Activated effector memory CD4-positive, alpha-beta T cell treated with Interleukin-2 at 50 U/mL for 16 hours (primary cell): ENCODE measurements at places on chromosomes 11 and 22.

DNA sequence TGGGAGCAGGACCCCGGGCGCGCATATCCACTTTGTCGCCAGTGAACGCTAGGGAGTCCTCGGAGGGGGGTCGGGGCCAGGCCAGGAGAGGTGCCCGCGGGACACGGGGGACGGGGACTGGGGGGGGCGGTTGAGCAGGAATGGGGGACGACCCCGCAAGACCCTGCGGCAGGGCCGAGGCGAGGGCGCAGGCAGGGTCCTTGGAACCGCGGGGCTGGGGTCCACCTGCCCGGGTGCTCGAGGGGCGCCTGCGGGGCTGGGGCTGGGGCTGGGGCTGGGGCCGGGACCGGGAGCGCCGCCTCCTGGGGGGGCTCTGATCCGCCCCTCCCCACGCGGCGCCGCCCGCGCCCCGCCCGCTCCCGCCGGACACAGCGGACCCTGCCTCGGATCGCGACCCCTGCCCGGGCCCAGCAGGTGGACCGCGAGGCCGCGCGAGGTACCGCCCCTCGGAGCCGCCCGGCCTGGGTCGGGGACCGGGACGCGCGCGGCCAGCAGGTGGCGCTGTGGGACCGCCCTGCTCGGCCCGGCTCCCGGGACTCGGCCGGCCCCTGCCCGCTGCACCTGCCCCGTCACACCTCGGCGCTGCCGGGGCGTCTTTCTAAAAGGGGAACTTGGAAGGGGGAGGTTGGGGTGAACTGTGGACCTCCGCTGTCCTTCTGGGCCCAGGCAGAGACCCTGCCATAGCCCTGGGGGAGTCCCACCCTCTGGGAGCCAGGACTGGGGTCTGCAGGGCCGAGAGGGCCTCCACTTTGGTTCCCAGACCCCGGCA lies 11.0 kb downstream of the CRELD2 start:
- DNase-seq: peak; percentile 65

GRCh38 chr11:64893194-64894069 lies 15.0 kb upstream of the EHD1 start:
- DNase-seq: no peak

DNA sequence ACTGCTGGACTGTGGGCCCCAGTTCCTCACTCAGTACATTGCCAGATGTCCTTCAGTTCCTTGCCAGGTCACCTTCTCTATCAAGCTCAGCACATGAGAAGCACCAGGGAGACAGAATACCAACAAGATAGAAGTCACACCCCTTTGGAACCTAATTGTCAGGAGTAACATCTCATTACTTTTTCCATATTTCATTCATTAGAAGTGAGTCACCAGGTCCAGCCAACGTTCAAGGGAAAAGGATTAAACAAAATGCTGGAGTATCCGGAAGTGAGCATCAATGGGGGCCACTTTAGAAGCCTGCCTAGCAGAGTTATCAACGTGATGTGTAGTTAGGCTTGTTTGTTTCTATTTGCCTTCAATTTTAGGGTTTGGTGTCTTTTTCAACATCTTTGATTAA lies 569.3 kb downstream of the MIAT start:
- DNase-seq: no peak

DNA sequence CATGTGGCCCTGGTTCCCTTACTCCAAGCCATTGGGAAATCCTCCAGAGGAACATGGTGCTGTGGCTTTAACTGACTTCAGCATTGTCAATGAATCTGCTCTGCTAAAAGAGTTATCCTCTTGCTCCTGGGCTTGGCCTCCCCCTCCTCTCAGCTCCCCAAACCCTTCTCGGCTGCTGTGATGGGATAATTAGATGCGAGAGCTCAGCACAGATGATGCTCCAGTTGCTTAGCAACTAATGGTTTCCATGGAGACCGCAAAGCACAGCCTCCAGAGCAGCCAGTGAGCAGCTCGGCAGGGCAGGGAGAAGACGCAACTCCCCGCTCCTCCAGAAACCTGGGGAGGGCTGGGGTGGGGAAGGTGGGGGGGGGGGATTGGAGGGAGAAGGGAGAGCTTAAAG lies 2.8 kb upstream of the UPK2 start:
- no peak for DNase-seq

- DNase-seq: no peak
Observed at GRCh38 chr11:132519241-132519815, 1013.0 kb downstream of the OPCML start.
